ENCODE measurements at places on chromosomes 6 and 20.

DNA sequence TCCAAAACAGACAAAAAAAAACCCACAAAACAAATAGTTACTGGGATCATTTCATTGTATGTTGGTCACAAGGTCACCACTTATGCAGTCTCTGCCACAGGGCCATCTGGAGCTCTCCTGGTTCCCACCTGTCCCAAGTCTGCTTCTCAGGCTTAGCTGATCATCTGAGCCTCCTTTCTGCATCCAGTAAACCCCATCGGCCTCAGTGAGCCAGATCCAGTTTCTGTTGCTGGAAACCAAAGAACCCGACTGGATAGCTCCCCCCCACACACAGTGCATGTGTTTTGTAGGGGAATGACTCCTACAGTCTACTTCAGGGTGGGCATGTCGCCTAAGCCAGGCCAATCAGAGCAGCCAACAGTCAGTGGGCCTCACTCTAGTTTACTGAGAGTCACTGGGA is 233.3 kb downstream of the PREX1 start:
- no peak for DNase-seq

- no peak for DNase-seq
Measured at GRCh38 chr6:64502801-64503200, 867.2 kb downstream of the PHF3 start.

DNA sequence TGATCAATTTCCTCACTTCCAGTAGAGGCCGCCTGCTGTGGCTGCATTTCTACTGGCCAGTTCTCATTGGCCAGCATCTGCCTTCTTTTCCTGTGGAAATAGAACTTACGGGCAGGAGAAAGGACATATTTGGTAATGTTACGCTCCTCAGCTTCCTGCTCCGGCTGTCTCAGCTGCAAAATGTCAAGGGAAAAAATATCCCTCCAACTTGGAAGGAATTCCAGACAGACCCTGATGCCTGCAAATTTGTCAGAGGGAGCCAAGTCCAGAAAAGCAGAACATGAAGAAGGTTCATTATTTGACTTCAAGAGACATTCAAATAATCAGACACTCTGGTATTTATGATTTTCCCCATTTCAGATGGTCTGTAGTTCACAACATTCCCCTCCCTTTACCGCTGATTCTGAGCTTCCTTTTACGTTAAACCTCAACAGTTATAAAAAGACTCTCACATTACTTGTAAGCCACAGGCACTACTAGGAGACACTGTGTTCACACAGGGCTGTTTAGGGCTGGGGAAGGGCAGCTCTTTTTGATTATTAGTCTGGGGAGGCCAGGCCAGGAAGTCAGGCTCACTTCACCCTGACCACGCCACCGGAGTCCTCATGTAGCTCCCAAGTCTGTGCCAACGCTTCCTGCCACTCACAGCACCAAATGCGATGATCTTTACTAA is 179.6 kb upstream of the CCN2 start:
- DNase-seq: no peak

- no peak for DNase-seq
Measured at GRCh38 chr6:85460921-85461797, 11.3 kb downstream of the NT5E start.

DNA sequence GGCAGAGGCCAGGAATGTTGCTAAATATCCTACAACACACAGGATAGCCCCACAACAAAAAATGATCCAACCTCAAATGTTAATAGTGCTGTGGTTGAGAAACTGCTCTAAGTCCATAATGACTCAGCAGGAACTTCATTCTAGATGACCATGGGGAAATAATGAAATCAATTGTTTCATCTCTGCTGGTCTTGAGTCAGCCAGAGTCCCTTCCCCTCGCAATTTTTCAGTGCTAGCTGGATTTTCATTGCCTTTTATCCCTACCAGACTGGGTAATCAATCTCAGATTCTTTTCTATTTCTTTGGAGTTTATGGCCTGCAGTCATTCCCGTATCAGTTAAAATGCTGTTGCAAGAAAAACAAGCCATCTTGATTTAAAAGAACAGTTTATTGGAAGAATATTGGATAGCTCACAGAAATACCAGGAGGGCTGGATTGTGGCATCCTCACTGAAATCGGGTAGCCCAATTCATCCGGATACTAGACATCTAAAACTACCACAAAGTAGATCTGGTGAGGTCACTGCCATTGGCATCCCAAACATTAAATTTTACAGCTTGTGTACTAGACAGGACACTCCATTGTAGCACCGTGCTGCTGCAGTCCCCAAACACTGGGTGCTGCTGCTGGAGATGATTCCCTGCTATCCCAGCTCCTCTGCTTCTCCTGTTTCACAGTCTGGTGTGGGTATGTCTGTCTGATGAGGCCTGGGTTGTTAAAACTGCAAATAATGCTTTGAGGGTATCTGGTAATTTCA is 30.3 kb upstream of the POPDC3 start:
- no peak for DNase-seq

GRCh38 chr6:127366282-127367022 is 23.0 kb upstream of the ECHDC1 start:
- DNase-seq: no peak

- DNase-seq: no peak
Measured at GRCh38 chr6:118135371-118135770, 228.3 kb downstream of the SLC35F1 start.

DNA sequence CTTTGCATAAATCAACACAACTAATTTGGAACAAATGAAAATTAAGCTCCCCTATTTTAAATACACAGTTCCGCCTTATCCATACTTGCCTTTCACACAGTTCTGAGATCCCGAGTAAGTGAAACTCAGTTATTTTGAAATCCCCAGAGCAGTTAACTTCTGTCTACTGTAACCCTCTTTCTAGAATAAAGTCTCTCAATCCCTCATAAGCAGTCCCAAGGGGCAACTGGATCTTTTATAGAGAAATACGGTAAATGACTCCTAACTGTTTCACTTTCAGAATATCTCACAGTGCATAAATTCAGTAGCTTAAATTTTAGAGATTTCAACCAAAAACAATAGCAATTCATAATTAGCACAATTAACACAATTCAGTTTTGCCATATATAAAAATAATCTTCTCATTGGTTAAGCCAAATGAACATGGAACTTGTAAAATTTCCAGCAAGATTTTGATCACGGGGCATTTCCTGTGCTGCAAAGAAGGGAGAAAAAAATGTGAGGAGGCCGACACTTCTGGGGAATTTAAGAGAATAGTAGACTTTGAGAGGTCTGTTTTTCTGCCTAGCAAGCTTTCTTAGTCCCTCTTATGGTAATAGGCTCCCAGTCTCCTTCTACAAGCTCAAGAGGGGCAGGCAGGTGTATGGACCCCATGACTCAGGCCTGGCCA is 78.3 kb downstream of the KIF6 start:
- no peak for DNase-seq

DNA sequence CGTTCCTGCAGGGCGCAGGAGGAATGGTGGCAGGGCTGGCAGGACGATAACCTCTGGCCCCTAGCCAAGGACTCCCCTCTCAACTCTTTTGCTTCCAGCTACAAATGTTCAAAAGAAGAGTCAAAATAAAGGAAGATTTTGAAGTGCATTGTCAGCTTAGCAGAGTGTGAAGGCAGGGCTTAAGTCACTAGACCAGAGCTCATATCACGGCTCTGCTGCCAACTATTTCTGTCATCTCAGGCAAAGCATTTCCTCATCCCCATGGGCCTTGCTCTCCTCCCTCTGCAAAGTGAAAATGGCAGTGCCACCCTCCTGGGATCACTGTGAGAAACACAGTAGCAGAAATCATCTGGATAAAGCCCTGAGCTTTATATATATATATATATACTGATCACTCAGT is 36.7 kb downstream of the CFAP61 start:
- no peak for DNase-seq

GRCh38 chr20:40774252-40774651 is 85.2 kb upstream of the MAFB start:
- DNase-seq: no peak

GRCh38 chr6:56984361-56984760 is 29.5 kb downstream of the BEND6 start:
- no peak for DNase-seq

- DNase-seq: no peak
Measured at GRCh38 chr20:39429726-39430125, 467.6 kb downstream of the DHX35 start.

DNA sequence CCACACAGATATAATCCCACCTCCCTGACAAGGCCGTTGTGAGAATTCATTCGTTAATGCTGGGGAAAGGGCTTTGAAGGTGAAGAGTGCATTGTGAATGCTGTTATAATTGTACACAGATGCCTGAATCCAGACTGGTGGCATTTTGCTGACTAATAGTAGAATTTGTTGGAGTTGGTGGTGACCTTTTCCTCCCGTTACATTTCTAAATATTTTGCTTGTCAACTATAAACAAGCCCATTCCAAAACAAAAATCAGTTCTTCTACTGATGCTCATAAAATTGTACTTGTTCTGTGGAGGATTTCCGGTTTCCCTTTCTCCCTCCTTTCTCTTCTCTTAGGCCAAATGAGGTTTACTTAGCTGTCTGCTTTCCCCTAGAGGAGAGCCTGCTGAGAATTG is 253.1 kb upstream of the SUPT3H start:
- DNase-seq: no peak

DNA sequence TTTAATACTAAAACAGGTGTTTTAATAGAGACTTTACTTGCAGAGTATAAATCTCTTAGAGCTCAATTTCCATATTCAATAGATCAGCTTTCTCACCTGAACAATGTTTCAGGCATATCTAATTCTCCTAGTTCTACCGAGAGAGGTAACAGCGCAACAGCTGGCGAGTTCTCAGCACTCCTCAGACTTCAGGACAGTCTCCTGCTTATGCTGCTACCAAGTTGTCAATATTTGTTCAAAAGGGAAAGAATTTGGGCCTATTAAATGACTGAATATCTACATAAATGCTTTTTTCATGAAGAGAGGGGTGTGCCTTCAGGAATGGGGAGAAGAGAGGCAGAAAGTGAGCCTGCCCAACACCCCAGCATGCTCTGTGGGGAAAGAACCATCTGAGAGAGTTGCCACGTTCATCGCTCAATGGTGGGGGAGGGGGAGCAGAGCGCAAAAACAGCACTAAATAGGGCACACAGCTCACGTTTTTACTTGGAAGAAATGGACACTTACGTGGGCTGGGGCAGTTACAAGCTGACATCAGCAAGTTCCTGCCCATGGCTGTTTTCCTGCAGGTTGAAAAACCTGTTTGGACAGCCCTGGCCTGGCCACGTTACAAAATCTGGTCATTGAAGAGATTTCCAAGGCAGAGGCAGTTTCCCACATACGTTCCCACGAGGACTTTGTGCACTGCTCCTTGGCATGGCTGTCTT is 38.0 kb downstream of the EZR start:
- DNase-seq: no peak

DNA sequence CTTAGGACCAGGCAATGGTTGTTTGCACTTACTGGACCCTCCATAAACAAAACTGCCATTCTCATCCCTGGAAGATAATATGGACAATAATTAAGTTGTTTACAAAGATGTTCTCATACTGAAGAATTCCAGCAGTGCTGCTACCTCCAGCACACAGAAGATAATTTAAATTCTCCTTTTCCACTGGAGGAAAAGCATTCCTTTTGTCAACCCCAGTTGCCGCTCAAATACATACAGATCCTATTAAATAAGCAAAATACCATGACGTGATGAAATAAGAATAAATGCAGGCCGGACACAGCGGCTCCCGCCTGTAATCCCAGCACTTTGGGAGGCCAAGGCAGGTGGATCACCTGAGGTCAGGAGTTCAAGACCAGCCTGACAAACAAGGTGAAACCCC is 54.5 kb upstream of the IPCEF1 start:
- DNase-seq: no peak

GRCh38 chr6:158056355-158056754 is 74.7 kb downstream of the SYNJ2 start:
- DNase-seq: no peak

DNA sequence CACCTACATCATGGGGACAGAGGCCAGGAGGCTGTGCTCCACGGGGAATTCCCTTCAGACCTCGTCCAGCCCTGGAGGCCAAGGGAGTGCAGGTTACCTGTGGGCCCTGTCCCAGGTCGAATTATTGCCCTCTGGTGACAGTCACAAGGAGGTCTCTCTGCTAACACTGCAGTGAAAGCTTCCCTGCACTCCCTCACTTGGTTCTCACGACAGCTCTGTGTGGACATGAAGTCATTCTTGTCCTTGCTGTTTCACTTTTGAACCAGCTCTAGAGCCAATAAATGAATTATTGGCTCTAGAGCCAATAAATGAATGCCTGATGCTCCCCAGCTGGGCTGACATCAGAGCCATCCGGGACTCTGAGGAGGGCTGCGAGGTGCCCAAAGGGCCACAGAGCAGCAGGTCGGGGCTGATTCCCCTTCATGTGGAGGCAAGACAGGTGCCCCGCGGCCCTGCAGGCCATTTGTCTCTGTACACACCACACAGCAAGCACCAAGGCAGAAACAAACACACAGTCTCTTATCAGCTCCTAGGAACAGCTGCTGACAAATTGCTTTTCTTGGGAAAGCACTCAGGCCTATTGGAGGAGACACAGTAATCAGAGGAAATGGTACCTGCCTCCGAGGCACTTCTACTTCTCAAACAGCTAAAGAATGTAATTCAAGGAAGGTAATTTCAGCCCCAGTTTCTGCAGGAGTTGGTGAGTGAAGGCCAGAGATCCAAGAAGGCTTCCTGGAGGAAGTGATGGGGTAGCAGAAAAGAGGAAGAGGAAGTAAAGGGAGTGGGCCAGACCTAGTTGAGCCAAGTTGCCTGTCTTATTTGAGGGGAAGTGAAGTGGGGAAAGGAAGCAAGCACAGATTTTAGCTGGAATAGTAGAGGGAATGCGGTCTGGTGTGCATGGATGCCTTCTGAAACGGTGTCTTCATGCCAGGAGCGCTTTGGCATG is 27.5 kb upstream of the TBXT start:
- no peak for DNase-seq

- DNase-seq: no peak
Measured at GRCh38 chr6:54817236-54817635, 29.3 kb upstream of the FAM83B start.

DNA sequence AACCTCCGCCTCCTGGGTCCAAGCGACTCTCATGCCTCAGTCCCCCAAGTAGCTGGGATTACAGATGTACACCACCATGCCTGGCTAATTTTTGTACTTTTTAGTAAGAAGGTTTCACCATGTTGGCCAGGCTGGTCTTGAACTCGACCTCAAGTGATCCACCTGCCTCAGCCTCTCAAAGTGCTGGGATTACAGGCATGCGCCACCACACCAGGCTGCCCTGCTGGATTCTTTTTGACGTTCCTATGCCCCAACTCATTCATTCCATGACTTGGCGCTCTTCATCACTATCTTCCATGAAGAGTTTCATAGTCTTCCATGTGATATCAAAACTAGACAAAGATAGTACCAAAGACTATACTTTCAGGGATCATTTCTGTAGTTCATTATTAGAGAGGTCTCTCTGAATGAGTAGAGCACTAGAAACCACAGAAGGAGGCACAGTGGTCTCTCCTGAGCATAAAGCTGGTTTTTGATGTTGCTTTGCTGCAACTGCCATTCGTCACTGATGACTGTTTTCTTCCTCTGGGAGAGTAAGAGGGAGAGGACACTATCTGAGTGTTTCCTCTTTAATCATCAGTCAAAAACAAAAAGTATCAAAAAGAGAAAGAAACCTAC is 23.5 kb downstream of the DNAAF9 start:
- DNase-seq: no peak

- DNase-seq: no peak
Measured at GRCh38 chr6:89508755-89509563, 76.0 kb downstream of the ANKRD6 start.

Measured in mesothelial cell of epicardium (in vitro differentiated cells).